ENCODE measurements at places on chromosomes 2 and 18.
A peak's percentile ranks its signal among the peaks of the same experiment; 100 is the strongest.

- no peak for DNase-seq
Observed at GRCh38 chr2:23029951-23030350, 355.0 kb upstream of the KLHL29 start.

GRCh38 chr2:12624905-12625598 lies 91.7 kb upstream of the TRIB2 start:
- peak; percentile 9 for DNase-seq

DNA sequence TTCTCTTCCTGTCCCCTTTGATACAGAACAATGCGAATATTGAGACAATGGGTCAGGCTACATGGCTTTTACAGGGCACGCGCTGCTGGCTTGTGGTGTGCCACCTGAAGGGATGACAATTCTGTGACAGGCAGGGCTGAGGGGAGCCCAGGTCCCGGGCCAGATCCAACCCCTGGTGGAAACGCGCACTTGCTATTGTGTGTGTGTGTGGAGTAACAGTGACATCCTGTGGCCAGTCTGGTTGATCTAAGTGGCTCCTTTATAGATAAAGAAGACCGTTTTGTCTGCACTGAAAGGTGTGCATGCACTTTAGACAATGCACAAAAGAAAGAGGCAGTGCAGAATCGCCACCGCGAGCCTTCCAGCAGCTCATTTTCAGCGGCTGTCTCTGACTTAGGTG lies 273.6 kb downstream of the HRH4 start:
- DNase-seq: peak; percentile 35

- DNase-seq: peak; percentile 73
Observed at GRCh38 chr2:64865073-64865830, 123.9 kb upstream of the SLC1A4 start.

GRCh38 chr2:240991378-240992263 lies 6.8 kb upstream of the SNED1 start:
- DNase-seq: peak; percentile 9

- DNase-seq: no peak
Observed at GRCh38 chr2:49813208-49813607, 658.9 kb upstream of the FSHR start.

DNA sequence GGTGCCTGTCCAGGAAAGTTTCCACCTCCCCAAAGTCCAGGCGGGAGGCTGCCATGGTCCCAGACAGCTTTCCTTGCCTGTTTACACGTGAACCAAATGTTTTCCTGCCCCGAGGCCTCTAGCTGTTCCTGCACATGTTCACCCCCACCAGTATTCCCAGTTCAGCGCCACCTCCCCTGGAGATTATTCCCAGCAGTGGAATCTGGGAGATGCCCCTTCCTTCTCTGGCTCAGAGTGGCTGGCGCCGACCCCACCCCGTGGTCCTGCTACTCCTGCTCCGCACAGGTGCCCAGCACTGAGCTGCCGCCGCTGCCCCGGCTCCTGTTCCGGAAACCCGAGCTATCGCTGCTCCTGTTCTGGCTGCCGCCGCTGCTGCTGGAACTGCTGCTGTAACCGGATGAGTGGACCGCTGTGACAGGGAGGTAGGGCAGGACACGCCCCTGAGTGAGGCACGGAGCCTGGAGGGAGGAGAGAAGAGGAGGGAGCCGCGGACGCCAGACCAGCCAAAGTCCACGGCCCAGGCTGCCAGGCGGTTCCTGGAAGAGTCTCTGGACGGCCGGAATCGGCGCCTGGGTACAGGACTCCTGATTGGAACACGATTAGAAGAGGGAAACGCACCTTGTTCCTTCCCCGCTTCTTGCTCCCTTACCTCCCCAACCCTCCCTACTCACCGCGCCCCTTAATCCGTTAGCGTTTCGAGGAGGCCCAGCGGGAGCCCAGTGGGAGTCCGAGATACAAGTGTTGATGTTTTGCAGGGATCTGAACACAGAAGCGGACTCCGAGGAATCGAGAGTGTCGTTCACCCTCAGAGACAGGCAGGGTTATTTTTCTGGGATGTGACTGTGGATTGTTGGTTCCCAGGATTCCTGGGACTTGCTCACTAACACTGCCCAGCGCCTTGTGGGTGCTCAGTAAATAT lies at the start of gene PDE11A:
Gene PDE11A, minus strand, starts transcription at position 395 of the 919 bp plus-strand sequence. Its CDS starts 340 bp downstream, at position 55.
- DNase-seq: peak; percentile 79

DNA sequence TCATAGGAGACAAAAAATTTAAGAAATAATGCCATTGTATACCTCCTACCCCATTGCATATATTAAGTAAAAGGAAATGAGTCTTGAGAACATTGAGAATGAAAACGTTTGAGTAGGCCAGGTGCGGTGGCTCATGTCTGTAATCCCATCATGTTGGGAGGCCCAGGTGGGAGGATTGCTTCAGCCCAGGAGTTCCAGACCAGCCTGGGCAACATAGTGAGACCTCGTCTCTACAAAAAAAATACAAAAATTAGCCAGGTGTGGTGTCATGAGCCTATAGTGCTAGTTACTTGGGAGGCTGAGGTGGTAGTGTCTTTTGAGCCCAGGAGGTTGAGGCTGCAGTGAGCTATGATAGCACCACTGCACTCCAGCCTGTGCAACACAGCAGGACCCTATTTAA lies 107.7 kb upstream of the MGAT5 start:
- DNase-seq: no peak

DNA sequence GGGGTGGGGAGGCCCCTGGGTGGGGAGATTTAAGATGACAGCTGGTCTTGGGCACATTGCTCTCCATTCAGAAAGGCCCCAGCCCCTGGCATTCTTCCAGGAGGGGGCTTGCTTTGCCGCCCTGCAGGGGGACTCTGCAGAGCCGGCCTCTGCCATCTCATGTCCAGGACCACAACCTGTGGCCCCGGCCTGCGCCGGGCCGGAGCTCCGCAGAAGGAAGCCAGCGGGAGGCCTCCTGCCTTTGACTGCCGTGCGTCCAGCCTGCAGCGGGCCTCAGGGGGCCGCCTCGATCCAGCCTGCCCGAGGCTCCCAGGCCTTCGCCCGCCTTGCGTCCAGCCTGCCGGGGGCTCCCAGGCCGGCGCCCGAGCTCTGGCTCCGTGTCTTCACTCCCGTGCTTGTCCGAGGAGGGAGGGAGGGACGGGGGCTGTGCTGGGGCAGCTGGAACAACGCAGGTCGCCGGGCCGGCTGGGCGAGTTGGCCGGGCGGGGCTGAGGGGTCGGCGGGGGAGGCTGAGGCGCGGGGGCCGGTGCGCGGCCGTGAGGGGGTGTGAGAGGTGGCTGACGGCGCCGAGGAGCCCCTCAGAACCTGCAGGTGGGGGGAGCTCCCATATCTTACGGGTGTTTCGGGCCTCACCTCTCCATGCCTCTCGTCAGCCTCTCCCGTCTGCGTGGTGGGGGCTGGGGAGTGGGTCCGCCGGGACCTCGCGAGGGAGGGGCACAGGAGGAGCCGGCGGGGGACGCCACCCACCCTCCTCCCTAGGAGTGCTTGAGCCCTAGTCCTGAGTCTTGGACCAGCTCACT lies 20.4 kb downstream of the GPC1 start:
- DNase-seq: no peak

DNA sequence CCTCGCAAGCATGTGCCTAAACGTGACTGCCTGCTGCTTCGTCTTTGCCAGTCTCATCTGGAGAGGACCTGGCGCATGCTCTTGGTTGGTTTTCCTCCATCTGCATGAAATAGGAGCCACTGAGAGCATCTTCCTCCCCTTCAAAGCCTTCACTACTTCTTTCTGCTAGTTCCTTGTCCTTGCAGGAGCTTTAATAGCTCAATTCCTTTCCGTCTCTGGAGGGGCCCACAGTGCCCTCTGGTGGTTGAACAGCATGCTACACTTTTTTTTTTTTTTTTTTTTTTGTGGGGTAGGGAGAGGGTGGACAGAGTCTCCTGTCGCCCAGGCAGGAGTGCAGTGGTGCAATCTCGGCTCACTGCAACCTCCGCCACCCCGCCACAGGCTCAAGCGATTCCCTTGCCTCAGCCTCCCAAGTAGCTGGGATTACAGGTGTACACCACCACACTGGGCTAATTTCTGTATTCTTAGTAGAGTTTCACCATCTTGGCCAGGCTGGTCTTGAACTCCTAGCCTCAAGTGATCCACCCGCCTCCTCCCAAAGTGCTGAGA lies 59.6 kb downstream of the SP110 start:
- peak; percentile 38 for DNase-seq

DNA sequence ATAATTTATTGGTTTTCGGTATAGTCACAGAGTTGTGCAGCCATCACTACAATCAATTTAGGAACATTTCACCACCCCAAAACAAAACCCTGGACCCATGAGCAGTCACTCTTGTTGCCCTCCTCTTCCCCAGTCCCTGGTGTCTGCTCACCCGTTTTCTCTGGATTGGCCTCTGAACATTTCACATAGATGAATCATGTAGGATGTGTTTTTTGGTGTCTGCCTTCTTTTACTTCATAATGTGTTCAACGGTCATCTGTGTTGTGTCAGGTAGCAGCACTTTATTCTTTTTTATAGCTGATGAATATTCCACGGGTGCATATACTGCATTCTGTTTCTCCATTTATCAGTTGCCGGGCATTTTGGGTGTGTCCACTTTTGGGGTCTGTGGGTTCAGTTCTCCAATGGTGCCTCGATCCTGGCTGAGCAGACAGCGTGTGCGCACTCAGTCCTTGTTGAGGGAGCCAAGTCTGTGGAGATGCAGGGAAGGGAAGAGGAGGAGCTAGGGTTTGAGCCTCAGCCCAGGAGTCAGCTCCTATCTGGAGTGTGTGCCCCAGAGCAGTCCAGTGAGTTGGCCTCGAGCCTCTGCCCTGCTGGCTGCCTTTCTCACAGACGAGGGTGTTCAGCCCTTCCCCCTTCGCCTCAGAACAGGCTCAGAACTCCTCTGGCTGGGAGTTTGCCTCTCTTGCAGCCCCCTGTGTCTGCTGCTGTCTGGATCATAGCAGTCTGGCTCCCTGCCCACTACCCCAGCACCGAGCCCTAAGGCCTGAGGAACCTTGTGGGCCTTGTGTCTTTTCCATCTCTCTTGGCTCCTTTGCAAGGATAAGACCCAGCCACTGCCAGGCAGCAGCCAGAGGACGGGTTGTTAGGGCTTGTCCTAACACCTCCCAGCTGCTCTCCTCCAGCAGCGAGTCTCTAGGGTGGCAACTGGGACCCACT lies 18.0 kb downstream of the C2orf74 start:
- DNase-seq: no peak

DNA sequence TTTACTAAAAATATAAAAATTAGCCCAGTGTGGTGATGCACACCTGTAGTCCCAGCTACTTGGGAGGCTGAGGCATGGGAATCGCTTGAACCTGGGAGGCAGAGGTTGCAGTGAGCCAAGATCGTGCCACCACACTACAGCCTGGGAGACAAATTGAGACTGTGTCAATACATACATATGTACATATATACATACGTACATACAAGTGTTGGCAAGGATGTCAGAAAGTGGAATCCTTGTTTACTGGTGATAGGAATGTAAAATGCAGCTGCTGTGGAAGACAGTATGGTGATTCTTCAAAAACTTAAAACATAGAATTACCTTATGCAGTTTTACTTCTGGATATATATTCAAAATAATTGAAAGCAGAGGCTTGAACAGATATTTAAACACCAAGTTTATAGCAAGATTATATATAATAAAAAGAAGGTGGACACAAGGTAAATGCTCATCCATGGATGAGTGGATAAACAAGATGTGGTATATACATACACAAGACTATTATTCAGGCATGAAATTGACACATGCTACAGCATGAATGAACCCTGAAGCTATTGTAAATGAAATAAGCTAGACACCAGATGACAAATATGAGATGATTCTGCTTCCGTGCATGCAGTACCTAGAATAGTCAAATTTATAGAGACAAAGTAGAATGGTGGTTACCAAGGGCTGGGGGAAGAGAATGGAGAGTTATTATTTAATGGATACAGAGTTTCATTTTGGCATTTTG lies 43.2 kb downstream of the CCDC138 start:
- no peak for DNase-seq

DNA sequence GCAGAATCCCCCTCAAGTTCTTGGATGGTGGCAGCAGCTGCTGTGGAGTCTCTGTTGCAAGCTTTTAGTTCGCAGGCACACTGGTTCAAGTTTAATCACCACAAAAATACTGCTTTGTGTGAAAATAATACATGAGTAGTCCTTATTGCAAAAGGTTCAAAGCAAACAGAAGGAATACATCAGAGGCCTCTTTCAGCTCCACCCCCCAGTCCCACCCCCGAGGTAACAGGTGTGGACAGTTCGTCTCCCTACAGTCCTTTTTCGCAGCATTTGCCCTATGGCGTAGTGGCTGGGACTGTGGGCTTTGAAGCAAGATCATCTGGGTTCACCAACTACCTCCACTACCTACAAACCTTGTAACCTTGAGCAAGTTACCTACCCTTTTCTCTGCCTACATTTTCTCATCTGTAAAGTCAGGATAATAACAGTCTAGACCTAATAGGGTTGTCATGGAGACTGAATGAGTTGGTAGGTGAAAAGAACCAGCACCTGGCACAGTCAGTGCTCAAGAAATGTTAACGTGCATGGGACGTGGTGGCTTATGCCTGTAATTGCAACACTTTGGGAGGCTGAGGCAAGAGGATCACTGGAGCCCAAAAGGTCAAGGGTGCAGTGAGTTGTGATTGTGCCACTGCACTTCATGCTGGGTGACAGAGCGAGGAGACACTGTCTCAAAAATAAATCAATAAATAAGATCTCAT lies 61.7 kb downstream of the TCF7L1 start:
- no peak for DNase-seq

DNA sequence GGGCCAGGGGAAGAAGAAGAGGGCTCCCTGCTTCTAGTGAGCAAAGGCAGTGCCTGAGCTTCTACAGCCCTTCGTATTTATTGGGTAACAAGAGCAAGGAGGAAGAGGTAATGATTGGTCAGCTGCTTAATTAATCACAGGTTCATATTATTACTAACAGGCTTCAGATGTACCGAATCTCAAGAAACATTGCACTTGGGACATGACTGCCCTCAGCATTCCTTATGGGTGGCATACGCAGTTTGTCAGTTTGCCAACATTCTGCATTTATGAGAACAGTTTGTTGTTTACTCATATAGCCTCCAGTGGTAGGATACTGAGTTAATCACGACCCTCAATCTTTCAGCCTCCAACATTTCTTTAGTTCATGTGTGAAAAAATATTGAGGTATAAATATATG lies 84.5 kb downstream of the HIBCH start:
- no peak for DNase-seq

GRCh38 chr2:52423111-52423510 lies 1344.5 kb upstream of the CHAC2 start:
- no peak for DNase-seq

GRCh38 chr2:73284296-73285158 lies at the start of gene FBXO41:
Gene FBXO41 (minus strand): TSS chr2:73284478. CDS start chr2:73269630, 14,848 bp downstream.
- peak; percentile 83 for DNase-seq

DNA sequence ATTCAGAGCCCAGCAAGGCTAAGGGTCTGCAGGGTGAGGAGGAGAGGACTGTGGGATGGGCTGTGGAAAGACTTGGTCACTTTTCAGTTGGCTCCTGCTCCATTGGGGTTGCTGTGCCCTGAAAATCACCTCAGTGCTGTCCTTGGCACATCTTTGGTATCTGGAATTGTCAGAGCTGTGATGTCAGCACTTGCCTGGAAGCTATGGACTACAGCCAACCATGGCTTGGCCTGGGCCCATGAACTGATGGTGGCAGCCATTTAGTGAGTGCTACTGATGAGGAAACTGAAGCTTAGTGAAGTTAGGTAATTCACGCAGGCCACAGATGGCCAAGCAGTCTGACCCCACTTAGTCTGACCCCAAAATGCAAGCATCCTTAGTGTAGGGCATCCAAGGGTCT lies 121.8 kb upstream of the SERPINE2 start:
- no peak for DNase-seq

All from HAP-1 (cell line).